NCI-H1092 treated with DMSO at 0.1 percent for 48 hours (cell line): ENCODE measurements at places on chromosomes 12 and 14.

DNA sequence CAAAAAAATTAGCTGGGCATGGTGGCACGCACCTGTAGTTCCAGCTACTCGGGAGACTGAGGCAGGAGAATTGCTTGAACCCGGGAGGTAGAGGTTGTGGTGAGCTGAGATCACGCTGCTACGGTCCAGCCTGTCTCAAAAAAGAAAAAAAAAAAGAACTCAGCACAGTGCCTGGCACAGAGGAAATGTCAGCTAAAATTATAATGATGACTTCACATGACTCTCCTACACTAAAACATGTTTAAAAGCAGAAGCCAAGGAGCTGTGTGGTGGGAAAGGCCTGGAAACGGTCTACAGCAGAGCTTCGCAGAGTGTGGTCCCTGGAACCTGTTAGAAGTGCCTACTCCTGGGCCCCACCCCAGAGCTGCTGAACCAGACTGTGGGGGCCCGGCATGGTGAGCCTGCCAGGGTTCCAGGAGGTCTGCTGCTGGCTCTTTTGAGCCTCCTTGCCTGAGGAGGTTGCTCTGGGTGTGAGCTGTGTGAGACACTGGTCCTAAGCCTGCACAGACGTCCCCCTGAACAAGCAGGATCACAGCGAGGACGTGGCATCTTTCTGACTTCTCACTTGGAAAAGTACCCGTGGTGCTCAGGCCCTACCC lies 28.1 kb downstream of the TCHP start:
- DNase-seq: no peak

- peak; percentile 54 for DNase-seq
Observed at GRCh38 chr14:105168496-105168978, at the start of gene JAG2. JAG2 (minus strand) TSS chr14:105168776; CDS start chr14:105168420, 356 bp downstream.

DNA sequence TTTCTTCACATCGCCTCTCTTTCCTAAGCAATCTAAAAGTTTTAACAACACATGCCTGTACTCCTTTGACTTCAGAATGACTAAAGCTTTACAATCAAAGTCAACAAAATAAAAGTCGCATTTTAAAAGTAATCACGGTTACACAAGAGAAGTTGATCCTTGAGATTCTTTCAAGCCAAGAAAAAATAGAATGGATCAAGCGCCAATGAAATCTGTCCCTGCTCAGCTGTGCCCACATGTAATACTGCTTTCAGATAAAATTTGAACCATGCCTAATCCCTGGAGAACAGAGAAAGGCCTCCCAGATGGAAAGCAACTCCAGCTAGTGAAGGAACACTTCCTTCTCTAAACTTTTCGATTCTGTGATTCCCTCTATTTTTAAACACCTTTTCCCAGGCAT lies 113.1 kb downstream of the FBXL14 start:
- no peak for DNase-seq

DNA sequence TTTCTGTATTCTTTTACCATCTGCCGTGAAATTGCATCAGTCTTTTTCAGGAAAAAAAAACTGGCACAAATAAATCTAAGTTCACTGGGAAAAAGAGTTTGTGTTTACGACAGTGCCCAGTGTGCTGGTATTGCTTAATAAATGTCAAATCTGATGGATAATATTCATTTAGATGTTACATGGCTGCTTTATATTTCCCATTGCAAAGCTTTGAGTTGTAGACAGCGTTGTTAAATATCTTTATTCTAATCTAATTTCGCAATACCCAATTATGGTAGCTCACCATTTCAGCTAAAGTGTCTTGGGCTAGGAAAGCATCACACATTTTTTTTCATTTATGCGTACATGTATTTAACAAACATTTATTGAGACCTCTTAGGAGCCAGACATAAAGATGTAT lies 1994.5 kb upstream of the FLRT2 start:
- no peak for DNase-seq

GRCh38 chr12:52203079-52203921 lies 11.5 kb upstream of the KRT80 start:
- DNase-seq: peak; percentile 27

DNA sequence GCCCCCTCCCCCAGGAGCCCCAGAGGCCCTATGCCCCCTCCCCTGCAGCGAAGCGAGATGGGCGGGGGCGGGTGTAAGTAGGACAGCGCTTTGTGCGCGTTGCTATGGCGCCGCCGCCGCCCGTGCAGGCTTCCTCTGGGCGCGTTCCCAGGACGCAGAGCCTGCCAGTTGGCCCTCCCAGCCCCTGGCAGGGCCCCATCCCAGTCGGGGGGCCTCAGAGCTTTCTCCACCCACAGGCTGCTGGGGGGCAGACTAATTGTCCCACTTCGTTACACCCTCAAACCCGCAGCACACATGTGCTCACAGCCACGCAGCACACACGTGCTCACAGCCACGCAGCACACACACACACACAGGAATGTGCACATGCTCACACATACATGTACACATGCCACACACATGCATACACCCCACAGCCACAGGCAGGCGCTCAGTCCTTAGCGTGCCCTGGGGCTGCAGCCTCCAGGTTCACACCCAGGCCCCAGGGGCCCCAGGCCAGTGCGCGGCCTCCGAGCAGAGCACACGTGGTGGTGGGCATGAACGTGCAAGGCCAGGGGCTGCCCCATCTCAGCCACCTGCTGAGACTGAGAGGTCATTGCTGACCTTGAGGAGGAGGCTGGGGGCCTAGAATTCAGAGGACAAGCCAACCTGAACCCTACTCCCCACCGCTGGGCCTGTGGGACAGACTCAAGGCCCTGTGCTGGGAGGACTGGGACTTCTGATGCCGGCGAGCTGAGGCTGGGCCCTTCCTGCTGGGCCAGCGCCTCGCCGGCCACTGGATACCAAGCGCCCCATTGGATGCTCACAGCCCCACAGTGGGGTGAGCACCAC lies 15.6 kb downstream of the TRMT61A start:
- peak; percentile 45 for DNase-seq

- no peak for DNase-seq
Observed at GRCh38 chr14:99519931-99520421, 38.8 kb downstream of the CCNK start.

DNA sequence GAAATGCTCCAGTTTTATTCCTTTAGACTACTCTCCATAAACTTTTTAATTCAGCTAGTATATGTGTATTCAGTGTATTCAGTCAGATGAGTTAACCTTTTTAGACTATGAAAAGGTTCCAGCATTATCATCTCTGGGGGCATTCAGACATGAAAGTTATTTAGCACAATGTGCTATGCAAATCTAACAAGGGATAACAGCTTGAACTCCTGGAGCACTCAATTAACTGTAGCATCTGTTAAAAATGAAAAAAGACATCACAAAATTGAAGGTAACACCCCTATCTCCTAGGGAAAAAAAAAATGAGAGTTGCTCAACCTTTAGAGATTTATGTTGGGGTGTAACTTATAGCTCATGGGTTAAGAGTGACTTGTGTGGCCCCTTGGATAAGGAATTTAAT lies 211.5 kb downstream of the PHLDA1 start:
- no peak for DNase-seq

DNA sequence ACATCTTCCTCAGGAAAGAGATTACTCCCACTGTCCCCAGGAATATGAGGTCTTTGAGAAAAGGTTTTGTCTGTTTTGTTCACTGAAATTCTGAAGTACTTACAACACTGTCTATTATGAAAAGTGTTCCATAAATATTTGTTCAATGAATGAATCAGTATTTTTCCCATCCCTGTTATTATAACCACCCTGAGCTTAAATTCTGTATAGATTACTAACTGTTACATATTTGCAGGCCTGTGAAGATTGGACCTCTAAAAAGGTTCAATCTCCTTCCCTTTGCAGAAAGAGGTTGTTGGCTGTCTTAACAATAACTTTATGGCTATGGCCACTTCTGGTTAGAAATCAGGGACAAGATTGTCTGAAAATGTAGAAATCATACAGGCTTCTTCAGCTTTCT lies 174.5 kb upstream of the NPAS3 start:
- no peak for DNase-seq

DNA sequence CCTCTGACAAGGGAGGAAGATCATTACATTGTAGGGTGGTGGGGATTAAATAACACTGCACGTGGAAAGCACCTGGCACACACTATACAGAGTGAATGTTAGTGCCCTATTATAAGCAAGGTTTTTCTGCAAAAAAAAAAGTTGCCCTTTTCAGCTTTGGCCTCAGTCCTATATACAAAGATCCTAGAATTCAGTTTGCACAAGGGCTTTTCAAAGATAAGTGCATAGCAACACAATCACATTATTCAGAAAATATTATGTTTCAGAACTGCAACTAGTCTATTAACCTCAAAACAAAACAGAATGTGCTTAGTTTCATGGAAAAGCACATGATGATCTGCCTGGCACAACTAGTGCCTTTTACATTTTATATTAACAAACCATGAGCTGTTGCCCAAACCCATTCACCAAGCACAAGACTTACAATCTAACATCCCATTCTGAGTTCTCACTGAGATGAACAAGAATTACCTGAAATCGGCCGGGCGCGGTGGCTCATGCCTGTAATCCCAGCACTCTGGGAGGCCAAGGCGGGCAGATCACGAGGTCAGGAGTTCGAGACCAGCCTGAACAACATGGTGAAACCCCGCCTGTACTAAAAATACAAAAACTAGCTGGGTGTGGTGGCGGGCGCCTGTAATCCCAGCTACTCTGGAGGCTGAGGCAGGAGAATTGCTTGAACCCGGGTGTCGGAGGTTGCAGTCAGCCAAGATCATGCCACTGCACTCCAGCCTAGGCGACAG lies 1.8 kb downstream of the TM7SF3 start:
- peak; percentile 11 for DNase-seq

- DNase-seq: no peak
Observed at GRCh38 chr12:27995406-27995805, 22.9 kb upstream of the PTHLH start.

DNA sequence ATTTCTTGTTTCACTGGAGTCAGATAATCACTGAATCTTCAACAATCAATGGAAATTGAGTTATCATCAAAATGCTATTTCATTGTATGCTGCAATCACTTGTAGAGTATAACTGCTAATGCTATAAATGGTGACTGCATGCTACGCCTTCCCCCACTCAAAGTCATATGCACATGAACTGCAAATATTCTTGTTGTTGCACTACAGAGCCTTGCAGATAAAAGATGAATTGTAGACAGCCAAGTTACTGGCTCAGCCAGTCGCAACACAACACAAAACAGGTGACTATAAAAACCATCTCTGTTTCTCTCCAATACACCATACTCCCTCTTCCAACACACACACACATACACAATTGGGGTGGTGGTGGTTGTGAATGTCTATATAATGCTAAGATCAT lies 171.0 kb upstream of the HMGA2 start:
- DNase-seq: no peak

DNA sequence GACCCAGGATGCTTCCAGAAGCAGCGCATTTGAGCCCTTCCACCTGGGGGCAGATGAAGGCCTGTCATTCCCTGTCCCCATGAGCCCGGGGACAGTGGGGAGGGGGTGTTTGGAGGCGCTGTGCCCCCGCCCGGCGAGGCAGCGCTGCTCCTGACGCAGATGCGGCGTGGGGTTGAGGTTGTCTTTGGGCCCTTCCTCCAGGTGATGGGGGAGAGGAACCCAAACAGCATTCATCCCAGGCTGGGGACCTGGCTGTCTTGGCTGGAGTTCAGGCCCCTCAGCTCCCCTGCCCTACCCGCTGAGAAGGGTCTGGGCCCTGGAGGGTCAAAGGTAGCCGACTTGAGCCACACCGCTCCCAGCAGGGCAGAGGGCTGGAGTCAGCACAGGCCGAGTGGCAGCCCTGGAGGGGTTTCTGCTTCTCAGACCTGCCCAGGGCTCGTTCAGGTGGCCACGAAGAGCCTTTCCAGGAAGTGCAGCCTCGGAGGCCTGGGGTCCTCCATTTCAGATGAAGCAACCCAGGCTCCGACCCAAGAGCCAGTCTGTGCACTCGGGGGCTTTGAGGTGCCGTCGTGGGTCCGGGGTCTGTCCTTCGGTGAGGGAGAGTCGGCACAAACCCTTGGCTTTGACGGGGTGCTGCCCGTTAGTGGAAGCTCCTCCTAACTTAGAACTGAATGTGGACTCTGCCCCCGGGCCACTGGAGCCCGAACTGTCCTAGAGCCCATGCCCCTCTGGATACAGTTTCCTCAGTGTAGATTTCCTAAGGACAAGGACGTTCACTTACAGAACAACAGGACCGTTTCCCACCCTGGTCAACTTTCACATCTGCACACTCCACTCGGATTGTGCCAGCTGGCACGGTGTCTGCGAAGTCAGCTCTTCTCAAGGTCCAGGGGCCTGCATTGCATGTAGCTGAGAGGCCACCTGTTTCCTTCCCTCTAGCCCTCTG lies 16.1 kb downstream of the ACADS start:
- no peak for DNase-seq

GRCh38 chr12:124420041-124420995 lies 125.4 kb downstream of the RFLNA start:
- DNase-seq: no peak

GRCh38 chr14:84095681-84096080 lies 1434.3 kb upstream of the FLRT2 start:
- no peak for DNase-seq

DNA sequence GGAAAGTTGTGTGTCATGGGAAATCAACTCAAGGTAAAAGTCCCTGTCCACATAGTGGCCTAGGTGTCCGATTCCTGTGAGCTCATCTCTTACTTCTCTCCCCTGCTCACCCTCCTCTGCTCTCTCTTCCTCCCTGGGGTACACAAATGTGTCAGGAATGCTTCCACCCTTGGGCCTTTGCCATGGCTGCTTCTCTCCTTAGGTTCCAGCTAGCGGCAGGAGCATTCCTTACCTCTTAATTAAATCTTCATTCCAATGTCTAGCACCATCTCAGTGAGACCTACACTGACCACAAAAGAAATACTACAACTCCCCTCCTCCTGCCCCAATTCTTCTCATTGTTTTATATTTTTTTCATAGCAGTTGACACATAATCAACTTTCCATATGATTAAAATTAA lies 298.6 kb downstream of the PDZRN4 start:
- no peak for DNase-seq

- DNase-seq: no peak
Observed at GRCh38 chr12:1883513-1883912, 34.9 kb downstream of the CACNA2D4 start.

DNA sequence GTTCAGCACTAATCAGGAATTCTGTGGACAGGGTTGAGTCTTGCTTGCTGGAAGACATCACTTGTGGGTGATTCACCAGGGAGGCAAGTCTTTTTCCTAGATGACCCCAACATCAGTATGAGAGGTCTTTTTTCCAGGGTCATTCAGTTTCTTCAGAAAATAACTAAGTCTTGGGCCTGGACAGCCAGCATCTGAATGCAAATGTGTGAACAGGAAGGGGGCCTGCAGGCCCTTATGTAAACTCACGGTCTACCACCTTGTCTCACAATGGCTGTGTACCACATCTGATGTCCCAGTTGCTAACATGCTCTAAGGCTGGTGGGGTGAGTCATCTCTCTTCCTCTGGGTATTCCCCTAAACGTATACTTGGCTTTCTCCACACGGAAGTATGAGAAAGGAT lies 79.2 kb downstream of the HECTD4 start:
- DNase-seq: no peak

DNA sequence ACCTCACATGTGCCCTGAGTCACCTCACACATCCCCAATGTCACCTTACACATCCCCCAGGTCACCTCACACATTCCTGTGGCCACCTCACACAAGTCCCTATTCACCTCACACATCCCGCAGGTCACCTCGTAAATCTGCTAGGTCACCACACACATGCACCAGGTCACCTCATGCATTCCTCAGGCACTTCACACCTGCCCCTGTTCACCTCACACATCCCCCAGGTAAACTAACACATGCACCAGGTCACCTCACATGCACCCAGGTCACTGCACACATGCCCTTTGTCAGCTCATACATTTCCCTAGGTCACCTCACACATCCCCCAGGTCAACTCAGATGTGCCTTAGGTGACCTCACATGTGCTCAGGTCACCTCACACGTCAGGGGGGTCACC lies 639.8 kb downstream of the TMEM121 start:
- no peak for DNase-seq

GRCh38 chr12:3727877-3728632 lies 24.9 kb downstream of the CRACR2A start:
- no peak for DNase-seq
